RPMI7951 (cell line): ENCODE measurements at places on chromosomes 13 and 19. TPM values are rescaled to one million over a fixed set of nuclear protein-coding genes. Genes with fewer than 3 reads are reported as not detected.

DNA sequence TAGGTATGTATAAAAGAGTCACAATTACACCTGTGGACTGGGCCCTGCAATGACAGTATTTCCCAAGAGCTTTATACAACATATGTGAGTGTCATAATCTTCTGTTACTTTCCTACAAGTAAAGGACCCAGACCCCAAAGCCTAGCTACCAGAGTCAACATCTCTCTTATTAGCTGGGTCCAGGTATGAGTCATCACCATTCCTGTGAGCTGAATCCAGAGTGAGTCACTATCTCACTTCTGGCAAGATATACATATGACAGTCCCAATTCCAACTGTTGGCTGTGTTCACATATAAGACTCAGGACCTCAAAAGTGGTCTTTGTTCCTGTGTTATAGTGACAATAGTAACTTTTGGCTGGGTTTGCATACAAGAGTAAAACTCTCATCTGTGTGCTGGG lies 46.7 kb downstream of the ZNF729 start:
- peak; percentile 45 for DNase-seq

ONECUT3 gene
- total RNA-seq = not detected in 2 replicates

OR1I1 gene
- not detected in 2 replicates for total RNA-seq

SSC5D gene
- total RNA-seq = 3.2 and 3.6 TPM in 2 replicates

OR4F17 gene
- total RNA-seq = not detected in 2 replicates
